Left ventricle myocardium superior (tissue), 1 donor: ENCODE measurements at places on chromosomes 3 and 15. TPM values are rescaled to one million over a fixed set of nuclear protein-coding genes. Genes with fewer than 3 reads are reported as not detected.

C2CD4A gene
- not detected for total RNA-seq

CHL1 gene
- total RNA-seq: 19.0 TPM

GABRR3 gene
- not detected for total RNA-seq

EXD1 gene
- total RNA-seq: not detected

ITIH3 gene
- not detected for total RNA-seq

SSUH2 gene
- 0.57 TPM for total RNA-seq

DNAJB11 gene
- total RNA-seq: 23.6 TPM

PLXND1 gene
- total RNA-seq: 56.6 TPM

PLS1 gene
- 1.8 TPM for total RNA-seq

MORC1 gene
- total RNA-seq: not detected

CCR8 gene
- not detected for total RNA-seq

PLSCR5 gene
- total RNA-seq: not detected

SLC24A1 gene
- total RNA-seq: 1.7 TPM

NR2E3 gene
- total RNA-seq: not detected

TFG gene
- total RNA-seq: 116 TPM

IQCF6 gene
- total RNA-seq: not detected

WDR49 gene
- total RNA-seq: 0.92 TPM

COL6A5 gene
- not detected for total RNA-seq

NEIL1 gene
- total RNA-seq: 13.5 TPM

LIPC gene
- 0.32 TPM for total RNA-seq

SI gene
- not detected for total RNA-seq

P3H2 gene
- 1.2 TPM for total RNA-seq

TUBGCP5 gene
- 11.5 TPM for total RNA-seq

ALPK3 gene
- 118 TPM for total RNA-seq

ZMYND10 gene
- total RNA-seq: 0.07 TPM

OGG1 gene
- total RNA-seq: 8.8 TPM

SERPINI2 gene
- not detected for total RNA-seq

TM6SF1 gene
- total RNA-seq: 6.5 TPM

SPINK8 gene
- not detected for total RNA-seq

SLC24A5 gene
- not detected for total RNA-seq

GOLGA8T gene
- 0.27 TPM for total RNA-seq

GOLGA8G gene
- not detected for total RNA-seq

GPR149 gene
- total RNA-seq: not detected

TJP1 gene
- total RNA-seq: 123 TPM

RTP1 gene
- not detected for total RNA-seq

CDCP1 gene
- 0.30 TPM for total RNA-seq

SNX22 gene
- 5.6 TPM for total RNA-seq
